ENCODE measurements at places on chromosomes 1 and 21.
A peak's percentile ranks its signal among the peaks of the same experiment; 100 is the strongest.

DNA sequence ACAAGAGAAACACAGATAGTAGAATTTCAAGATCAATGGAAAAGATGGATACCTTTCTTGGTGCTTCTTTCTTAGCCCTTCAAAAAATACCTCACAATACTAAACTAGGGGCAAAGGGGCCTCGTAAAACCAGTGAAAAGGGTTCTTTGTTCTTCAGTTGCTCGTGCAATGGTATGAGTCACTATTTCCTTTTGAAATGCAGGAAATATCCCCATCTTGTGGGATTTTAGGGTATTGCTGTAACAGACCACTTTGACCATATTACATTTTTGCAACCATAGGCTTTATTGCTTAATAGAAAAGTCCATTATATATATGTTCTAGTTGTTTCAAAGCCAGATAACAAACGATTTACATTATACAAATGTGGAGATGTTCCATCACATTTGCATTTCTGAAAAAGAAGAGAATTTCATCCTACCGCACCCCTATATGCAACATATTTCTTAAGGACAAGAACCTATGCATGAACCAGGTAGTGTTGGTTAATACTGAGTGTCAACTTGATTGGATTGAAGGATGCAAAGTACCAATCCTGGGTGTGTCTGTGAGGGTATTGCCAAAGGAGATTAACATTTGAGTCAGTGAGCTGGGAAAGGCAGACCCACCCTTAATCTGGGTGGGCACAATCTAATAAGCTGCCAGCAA, 88.6 kb upstream of the PKN2 start:
- peak; percentile 52 for DNase-seq

DNA sequence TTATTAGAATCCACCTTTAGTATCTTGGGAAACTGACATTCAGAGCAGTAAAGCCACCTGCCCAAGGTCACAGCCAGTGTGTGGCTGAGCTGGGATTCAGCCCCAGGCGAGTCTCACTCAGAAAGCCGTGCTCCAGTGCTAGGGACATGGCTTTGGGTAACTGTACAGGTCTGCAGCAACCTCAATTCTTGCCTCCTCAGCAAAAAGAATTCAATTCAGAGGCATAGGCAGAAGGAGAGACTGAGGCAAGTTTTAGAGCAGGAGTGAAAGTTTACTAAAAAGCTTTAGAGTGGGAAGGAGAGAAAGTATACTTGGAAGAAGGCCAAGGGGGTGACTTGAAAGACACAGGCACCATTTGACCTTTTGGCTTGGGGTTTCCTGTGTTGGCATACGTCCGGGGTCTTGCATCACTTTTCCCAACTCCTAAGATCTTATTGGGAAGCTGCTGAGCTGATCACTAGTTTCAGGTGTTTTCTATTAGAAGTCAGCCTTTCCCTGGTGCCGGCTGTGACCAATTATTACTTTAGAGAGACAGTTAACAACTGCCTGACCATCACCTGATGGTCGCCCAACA, 529.3 kb downstream of the MATN1 start:
- no peak for DNase-seq

DNA sequence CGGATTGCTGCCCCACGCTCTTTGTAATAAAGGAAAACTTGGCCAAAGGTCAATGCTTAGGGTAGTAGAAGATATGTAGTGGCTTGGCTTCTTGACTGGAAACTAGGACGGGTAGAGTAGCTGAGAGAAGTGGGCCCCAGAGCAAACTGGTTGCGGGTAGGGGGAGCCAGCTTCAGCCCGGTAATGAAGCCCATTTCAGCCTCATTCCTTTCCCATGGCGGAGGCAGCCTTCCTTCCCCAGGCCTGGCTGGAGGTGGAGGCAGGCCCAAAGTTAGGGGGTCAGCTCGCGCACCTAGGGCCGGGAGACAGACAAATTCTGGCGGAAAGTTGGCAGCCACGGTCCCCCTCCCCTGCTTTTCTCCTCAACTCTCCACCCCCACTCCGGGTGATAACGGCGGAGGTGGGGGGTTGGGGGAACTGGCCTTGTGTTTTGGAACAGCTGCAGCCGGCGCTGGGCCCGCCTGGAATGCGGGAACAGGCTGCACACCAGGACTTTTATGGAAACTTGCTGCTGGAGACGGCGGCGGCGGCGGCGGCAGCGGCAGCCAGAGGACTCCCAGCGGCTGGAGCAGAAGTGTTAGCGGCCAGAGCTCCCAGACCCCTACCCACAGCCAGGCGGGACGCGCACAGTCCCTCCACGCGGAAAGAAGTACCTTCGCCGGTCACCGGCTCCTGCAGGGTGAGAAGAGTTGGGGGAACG, at the start of gene NEXN:
Gene NEXN, plus strand, starts transcription at position 544 of the 700 bp plus-strand sequence. CDS start 27,483 bp downstream, outside the sequence.
- DNase-seq: peak; percentile 60

DNA sequence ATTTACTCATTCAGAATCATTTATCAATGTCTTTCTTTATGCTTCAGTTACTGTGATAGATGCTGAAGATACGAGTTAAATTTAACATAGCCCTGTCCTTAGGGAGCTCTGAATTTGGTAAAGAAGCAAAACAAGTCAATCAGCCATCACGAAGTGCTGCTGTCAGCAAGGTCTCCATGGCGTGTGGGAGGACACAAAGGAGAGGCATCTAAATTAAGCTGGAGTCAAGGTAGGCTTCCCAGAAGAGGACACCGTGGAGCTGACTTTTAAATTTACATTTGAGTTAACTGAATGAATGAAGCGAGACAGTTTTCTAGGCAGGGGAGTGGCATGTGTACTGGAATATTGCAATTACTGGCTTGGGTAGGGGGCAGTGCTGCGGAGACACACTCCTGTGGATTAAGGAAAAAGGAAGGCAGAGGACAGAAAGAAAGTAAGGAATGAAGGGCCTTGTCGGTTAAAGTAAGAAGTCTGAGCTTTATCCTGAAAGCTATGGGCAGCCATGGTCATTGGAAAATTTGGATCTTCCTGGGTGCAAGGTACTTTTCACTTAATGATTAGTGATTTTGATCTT, 41.3 kb upstream of the C1orf87 start:
- DNase-seq: no peak

DNA sequence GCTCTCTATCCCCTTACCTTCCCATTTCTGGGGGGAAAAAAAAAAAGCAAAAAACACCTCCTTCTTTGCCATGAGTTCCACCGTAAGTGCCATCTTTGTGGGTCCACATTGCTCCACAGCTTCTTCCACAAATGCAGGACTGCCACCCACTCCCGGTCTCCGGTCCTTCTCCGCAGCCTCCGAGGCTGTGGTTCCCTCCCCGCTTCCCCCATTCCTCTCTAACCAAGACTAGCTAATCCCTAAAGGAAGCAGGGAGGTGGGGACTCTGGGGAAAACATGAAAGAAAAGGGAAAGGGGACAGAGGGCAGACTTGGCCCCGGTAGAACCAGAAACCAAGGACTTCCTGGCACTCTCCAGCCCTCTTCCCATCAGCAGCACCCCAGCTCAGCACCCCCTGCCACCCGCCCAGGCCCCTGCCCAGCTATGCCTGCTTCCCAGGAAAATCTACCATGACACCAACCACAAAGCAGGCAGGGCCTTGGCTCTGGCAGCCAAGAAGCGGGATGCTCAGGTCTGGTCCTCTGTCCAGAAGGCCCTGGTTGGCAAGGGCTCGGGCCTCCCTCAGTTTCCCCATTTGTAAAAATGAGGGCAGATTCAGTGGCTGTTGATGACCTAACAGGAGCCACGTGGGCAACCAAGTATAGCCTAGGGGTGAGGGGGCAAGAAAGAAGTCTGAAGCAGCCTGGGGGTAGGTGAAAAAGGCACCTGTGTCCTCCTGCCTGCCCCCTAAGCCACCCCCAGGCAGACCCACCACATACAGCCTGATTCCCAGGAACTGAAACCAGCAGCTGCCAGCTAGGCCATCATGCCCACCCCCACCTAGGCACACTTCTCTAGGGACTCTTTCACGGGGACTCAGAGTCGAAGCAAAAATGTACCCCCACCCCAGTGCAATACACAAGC, 2.5 kb downstream of the EPHA2 start:
- DNase-seq: no peak

DNA sequence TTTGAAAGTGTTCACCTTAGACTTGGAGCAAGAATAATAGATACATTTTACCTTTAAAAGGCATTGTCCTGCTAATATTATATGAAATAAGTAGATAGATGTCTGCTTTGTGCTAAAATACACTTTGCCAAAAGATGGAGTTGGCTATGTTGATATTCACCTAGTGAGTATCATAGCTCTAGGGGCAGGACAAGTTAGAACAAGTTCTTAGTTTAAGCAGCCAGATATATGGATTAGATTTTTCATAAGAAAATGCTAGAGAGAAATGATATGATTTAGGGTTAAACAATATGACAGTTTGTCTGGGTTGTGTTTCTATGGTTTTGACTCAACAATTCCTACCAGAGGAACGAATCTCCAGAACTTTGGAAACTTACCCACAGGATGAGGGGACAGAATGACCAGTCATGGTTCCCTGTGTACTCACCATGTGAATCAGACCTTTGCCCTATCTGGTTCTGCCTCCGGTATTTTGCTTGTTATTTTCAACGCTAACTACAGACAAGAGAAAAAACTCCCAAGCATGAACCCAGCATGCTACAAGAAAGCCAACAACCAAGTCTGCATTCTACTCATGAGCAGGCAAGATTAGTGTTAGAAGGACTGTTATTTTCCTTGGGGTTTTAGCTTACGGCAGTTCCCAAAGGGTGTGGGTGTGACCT, 1.7 kb downstream of the F5 start:
- DNase-seq: no peak

DNA sequence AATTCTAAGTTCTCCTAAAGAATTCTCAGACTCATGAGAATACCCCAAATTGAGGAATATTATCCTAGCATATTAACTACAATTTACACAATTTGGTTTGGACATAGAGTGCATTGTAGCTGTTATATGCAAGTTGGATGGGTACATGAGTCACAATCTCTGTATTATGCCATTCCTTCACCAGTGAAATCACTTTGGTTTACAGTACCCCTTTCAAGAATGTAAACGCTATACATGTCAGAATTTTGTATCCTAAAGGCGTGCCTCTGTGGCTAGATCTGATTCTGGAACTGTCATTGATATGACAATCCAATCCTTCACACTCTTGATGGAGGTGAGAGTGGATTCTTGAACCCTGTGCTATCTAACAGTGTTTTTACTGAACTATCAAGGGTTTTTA, 6.7 kb upstream of the IL10RB start:
- no peak for DNase-seq

- no peak for DNase-seq
Measured at GRCh38 chr1:181508486-181509165, 25.3 kb downstream of the CACNA1E start.

DNA sequence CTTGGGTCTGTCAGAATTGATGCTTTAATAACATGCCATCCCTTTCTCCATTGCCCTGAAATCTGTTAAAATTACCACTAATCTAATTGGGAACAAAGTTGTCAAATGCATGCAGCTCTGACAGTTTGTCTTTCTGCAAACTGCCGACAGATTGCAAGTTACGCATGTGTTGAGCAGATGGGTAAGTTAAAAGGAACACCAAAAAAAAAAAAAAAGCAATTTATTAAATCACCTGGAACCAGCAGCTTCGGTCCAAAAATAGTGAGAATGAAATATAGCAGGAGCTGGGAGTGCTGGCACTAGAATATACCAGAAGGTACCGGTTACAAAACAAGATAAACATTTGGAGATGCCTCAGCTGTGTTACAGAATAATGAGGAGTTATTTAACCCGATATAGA, 149.6 kb upstream of the C1orf87 start:
- DNase-seq: no peak

GRCh38 chr1:11352816-11353799, 80.1 kb downstream of the UBIAD1 start:
- DNase-seq: no peak

- no peak for DNase-seq
Measured at GRCh38 chr1:161185732-161186311, 8.5 kb upstream of the B4GALT3 start.

GRCh38 chr1:223611936-223612335, 53.6 kb downstream of the CAPN8 start:
- DNase-seq: no peak

GRCh38 chr1:32636914-32637645, 13.3 kb downstream of the ZBTB8OS start:
- DNase-seq: no peak

- no peak for DNase-seq
Measured at GRCh38 chr1:30360753-30361152, 362.6 kb downstream of the MATN1 start.

DNA sequence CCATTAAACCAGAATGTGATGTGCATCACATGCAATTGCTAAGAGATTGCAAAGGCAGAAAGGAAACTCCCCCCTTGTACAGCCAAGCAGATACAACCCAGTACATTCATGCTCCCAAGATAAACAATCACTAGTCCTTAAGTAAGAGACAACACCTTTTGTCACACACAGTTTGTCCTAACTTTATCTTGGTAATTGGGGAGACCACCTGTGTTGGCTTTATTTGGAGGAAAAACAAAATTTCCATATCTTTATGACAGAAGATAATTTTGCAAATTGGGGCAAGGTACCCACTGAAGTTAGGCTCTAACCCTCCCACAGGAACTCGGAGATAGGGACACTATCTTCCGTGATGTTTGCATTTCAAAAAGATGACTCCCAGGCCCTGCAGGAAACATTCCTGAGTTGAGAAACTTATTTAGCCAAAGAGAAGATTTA, 175.0 kb upstream of the TNR start:
- no peak for DNase-seq

DNA sequence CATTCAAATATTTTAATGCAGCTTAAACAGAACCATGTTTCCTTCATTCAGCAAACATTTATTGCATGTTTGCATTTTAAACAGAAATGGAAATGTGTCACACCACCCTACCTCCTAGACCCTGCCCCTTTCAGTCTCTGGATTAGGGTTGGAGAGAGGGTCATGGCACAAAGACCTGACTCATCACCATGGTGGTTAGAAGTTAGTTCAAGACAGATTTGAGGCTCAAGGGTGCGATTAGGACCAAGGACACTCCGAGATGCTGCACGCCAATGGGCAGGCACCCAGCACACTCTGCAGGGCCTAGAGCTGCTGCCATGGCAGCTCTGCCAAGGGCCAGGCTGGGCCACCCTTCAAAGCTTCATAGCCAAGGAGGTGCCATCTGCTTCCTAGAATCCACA, 86.9 kb downstream of the NAV1 start:
- DNase-seq: no peak

DNA sequence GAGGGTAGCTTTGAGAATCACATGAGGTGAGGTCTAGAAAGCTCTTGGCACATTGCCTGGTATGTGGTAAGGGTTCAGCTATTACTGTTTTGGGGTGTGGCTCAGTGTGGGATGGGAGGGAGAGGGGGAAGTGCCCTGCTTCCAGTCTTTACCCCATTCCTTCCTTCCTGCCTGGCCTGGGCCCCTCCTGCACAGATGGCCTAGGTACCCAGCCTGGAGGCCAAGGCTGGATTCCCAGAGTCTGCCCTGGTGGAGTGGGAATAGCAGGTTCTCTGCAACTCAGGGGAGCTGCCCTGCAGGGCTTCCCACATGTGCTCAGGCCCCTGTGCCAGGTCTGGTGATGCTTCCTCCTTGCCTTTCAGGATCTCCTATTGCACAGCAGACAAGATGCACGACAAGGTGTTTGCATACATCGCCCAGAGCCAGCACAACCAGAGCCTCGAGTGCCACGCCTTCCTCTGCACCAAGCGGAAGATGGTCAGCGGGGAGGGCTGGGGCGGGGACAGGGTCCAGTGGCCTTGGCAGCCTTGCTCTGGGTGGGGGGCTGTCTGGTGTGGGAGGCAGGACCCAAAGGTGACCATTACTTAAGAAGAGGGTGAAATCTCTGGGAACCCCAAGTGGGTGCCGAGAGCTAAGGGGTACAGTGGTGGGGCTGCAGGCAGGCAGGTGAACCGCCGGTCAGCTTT, 13.5 kb downstream of the LDLRAP1 start:
- peak; percentile 58 for DNase-seq

GRCh38 chr1:64616039-64616438, 128.8 kb upstream of the RAVER2 start:
- no peak for DNase-seq

GRCh38 chr1:173861731-173862145, 6.1 kb downstream of the GAS5 start:
- DNase-seq: peak; percentile 10

Data from erythroblast (primary cell).